ENCODE measurements at places on chromosomes 11 and 22.

- DNase-seq, result no peak
Observed at GRCh38 chr11:71334191-71334590, 81.8 kb upstream of the SHANK2 start.

DNA sequence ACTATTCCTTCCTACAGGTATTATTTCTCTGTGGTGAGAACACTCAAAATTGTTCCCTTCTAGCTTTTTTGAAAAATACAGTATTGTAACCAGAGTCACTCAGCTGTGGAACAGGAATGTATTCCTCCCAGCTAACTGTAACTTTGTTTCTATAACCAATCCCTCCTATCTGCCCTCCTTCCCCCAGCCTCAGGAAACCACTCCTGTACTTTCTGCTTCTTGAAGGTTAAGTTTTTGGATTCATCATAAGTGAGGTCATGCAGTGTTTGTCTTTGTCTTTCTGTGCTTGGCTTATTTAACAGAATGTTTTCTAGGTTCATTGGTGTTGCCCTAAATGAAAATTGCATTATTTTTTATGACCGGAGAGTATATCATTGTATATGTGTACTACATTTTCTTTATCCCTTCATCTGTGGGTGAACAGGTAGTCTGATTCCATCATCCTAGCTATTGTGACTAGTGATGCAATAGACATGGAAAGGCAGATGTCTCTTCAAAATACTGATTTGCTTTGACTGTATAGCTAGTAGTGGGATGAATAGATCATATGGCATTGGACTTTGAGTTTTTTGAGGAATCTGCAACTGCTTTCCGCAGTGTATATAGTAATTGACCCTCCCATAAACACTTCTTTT is 112.9 kb upstream of the GRK3 start:
- no peak for DNase-seq

- no peak for DNase-seq
Observed at GRCh38 chr11:68750195-68751003, 921 bp downstream of the TESMIN start.

DNA sequence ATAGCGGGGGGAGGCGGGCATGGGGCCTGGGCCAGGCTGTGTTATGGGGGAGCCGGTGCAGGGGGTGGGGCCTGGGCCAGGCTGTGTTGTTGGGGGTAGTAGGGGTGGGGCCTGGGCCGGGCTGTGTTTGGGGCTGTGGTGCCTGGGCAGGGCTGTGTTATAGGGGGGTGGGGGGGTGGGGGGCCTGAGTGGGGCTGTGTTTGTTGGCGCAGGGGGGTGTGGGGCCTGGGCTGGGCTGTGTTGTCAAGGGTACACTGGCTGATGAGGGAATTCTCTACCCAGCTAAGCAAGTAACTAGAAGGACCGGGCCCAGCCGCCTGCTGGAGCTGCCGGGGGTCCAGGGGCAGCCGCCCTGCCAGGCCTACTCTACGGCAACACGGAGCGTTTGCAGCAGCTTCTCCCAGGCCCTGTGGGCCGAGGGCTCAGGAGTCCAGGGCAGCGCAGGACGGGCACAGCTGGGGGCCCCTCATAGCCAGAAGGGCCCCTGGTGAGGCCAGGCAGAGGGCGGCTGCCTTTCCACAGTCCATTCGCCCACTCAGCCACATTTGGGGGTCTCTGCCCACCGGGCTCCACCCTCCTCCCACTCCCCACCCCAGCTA is 10.1 kb upstream of the PIM3 start:
- no peak for DNase-seq

DNA sequence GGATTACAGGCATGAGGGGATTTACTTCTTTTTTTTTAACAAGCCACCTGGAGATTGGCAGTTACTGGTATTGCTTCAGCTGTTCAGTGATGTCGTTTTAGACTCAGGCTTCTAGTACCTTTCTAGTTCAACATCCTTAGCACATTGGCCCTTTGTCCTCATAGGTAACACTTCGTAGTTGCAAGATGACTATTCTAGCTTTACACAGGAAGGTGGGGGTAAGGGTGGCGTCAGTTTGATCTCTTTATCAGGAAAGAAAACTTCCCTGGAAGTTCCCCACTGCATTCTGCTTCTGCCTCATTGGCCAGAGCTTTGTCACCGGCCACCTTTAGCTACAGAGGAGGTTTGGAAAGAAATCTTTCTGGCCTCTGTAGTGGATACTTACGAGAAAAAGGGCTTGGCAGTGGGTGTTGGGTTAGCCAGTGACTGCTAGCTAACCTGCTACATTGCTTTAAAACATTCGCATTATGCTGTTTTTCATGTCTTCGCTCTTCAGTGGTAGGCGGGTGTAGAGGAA is 40.7 kb downstream of the SFI1 start:
- DNase-seq, result no peak

- no peak for DNase-seq
Observed at GRCh38 chr11:90423378-90423777, 200.5 kb upstream of the CHORDC1 start.

GRCh38 chr11:75706260-75706729 is 11.3 kb upstream of the MOGAT2 start:
- DNase-seq, result peak; percentile 85

DNA sequence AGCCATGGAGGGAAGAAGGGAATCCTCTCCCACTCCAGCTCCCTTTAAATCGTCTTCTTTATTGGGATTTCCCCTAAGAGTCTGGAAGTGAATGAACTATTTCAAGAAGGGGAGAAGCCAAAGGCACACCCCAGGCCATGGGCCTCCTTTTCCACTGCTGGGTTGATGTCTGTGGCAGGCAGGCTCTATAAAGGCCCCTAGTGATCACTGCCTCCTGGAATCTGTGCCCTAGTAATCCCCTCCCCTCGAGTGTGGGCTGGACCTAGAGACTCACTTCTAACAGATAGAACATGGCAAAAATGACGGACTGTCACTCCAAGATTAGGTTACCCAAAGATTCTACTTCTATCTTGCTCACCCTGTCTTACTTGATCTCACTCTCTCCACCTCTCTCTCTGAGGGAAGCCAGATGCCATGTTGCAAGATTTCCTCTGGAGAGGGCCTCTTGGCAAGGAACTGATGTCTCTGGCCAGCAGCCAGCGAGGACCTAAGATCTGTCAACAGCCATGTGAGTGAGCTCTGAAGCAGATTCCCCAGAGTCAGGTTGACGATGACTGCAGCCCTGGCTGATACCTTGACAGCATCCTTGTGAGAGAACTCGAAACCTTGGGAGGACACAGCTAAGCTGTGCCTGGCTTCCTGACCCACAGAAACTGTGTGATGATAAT is 444.8 kb downstream of the SOX6 start:
- no peak for DNase-seq

Measured in HAP-1 (cell line).